Epithelial cell of proximal tubule (primary cell): ENCODE measurements at places on chromosomes 1 and 21. TPM values are rescaled to one million over a fixed set of nuclear protein-coding genes. Genes with fewer than 3 reads are reported as not detected.

GRCh38 chr1:116152577-116152943 is 41.4 kb downstream of the MAB21L3 start:
- DNase-seq = no peak

DNA sequence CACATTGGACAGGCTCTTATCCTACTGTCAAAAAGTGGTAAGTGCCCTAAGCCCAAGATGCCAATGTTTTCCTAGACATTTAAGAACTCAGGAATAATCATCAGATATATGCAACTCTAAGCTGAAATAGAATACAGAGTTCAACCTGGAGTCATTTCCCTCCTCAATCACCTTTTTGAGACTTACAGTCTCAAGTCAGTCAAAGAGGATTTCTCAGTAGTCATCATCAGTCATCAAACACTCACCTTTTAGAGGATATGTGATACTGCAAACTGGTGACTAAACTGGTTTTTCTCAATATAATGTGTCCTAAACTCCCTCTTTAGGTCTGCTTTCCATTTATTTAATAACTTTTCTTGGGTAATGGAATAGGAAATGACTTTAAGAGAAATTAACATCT is 145.3 kb upstream of the ADAMTS5 start:
- no peak for DNase-seq

DNA sequence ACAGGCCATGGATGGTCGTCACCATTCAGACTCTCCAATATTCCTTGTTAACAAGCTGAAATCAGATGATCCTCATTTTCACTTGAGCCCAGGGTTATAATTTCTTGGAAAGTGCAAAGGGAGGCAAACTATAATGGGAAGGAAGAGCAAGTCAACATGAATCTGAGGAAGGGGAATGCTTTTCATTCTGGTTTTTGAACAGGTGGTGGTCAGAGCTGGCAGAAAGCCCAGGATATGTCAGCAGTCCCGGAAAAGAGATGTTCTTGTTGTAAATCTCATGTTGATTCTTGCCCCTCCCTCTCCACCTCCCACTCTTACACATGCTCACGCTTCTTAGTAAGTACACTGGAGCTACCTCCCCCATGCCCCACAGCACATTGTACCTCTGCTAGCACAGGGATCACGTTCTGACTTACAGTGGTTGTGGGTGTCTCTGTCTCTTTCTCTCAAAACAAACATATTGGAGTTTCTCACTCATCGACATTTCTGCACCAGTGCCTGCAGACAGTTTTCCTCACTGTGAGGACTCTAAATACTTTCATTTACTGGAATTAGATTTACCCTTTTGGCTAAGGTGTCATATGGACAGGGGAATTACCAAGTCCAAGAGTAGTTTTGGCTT is 77.6 kb downstream of the XCL2 start:
- DNase-seq = no peak

GRCh38 chr1:226038661-226039060 is 23.9 kb upstream of the H3-3A start:
- no peak for DNase-seq

GRCh38 chr1:207711285-207711684 is 40.6 kb upstream of the CD46 start:
- no peak for DNase-seq

DNA sequence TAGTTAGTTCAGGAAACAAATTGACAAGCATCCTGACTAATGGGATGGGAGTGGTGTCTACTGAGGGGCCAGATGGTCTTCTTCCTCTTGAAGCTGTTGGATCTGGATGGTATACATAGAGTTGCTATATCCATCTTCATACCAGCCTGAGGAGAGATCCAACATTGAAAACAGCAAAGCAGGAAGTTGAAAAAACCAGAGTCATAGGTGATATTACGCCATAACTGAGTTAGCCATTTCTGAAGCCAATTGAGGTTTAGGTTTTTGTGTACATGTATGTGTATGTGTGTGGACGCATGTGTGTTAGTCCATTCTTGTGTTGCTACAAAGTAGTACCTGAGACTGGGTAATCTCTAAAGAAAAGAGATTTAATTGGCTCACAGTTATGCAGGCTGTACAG is 2.3 kb upstream of the TSPAN2 start:
- no peak for DNase-seq

- DNase-seq = peak; percentile 68
Observed at GRCh38 chr1:213327017-213327667, 276.1 kb downstream of the RPS6KC1 start.

DNA sequence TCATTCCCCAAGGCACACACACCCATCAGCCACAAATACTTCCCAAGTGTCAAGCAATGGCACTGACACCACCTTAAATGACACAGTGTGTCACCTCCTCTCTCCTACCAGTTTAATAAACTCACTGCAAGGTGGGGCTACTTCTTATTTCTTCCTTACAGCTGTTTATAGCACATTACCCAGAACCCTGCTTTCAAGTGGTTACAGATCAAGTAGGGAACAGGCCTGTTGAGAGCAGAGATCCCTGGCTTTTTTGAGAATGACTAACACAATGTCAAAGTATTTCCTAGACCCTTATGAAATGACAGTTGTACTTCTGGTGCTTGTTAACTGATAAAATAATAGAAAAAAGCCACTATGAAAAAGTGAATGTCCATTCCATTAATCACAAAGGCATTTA is 19.8 kb downstream of the ZBTB17 start:
- DNase-seq = no peak

DNA sequence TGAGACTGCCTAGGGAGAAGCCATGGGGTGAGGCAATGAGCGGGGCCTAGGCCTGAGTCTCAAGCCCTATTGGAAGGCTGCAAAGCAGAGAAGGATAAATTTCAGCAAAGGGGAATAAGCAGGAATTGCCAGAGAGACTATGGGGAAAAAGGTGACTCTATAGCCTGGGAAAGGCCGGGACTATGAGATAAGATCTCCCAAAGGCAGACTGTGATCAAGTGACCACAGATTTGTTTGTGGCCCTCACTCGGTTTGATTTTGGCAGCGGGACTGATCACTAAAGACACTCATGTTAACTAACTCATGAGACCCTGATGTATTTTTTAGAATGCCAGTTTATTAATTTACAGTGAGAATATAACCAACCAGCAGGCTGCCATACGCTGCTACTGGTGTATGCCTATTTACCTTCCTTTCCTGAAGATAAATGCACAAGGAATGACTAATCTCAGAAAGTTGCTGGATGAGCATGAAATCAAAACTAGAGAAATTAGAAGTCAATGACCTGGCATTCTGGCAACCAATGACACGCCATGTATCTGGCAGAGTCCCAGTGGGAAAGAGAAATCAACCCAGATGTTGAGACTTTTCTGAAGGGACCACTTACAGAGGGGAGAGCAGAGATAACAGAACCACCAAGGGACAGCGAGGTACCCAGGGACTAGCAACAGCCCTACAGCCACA is 4.3 kb downstream of the HSF2BP start:
- no peak for DNase-seq

GRCh38 chr1:70436622-70437251 is 25.7 kb downstream of the CTH start:
- no peak for DNase-seq

DNA sequence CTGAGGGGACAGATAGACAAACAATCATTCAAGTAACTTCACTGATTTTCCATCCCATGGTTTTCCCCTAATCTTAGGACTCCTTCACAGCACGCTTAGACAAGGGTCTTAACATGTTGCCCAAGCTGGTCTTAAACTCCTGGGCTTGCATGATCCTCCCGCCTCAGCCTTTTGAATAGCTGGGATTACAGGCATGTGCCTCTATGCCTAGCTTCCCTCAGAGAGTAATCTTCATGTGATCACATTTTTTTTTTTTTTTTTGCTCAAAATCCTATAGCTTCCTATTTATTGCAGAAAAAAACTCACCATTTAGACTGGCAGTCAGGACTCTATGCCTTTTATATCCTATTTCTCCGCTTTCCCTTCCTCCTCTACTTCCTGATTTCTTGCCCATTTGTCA is 90.4 kb upstream of the DPH5 start:
- DNase-seq = no peak

GRCh38 chr1:228923973-228924686 is 188.9 kb downstream of the RHOU start:
- no peak for DNase-seq

DNA sequence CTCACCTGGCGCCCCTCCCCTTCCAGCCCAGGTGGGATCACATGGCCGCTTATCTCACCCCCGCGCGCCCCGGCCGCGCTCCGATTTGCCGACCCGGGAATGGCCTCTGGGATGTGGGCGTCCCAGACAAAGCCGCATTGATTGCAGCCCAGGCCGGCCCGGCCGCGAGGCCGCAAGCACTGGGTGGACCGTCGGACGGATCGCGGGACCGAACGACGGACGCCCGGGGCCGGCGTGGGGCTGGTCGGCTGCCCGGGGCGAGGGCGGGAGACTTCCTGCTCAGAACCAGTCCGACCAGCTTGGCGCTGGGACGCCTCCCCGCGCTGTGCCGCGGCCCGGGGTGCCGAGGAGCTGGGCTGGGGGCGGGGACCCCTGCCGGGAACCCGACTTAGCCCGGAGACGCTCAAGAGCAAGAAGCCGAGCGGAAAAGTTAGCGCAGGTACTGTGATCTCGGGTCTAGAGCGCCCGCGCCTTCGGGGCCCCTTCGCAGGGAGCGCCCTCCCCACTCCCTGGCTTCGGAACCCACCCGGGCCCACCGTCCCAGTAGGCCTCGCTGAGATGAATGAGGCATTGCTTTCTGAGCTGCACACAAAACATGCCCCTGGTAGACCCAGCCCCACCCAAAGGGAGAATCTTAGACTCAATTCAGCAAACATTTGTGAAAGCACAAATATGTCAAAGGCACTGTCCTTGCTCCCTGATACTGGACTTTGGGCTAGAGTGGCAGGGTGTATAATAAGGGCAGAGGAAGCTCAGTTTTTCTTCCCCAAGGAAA is 415 bp upstream of the LAD1 start:
- no peak for DNase-seq

- no peak for DNase-seq
Observed at GRCh38 chr1:109040989-109041620, 797 bp downstream of the WDR47 start.

GRCh38 chr1:209655411-209656231 is 3.4 kb upstream of the LAMB3 start:
- DNase-seq = no peak

- no peak for DNase-seq
Observed at GRCh38 chr1:109773203-109773899, 9.6 kb upstream of the EPS8L3 start.

GRCh38 chr21:25944082-25944481 is 209.3 kb downstream of the GABPA start:
- no peak for DNase-seq

GRCh38 chr1:27773826-27774445 is 917 bp downstream of the STX12 start:
- DNase-seq = no peak

DNA sequence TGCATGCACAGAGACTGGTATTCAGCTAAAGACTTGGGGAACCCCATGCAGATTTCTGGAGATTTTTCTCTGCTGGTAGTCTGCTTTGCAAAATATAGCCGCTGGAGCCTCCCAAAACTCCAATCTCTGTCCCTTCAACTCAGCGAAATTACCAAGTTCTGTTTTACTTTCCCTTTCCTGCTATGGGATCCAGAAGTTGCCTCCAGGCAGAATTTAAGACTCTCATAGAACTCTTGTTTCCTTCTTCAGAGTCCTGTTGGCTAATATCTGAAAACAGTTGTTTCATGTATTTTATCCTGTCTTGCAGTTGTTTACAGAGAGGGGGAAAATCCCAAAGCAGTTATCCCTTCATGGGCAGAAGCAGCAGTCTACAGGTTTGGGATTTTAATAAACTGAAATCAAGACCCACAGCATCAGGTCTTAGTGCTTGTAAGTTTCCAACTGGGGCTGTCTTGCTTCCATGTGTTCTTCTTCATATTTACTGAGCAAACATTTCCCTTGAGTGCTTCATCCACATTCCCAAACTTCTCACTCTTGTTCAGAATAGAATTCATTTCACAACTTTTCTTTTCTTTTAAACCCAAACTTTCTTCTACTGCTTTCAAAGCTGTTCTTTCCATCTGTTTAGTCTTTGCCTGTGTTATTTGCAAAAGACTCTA is 221.3 kb upstream of the DMRTA2 start:
- no peak for DNase-seq

GRCh38 chr1:61515096-61515495 is 209.8 kb downstream of the TM2D1 start:
- no peak for DNase-seq

GRCh38 chr1:11822091-11822490 is 16.1 kb downstream of the CLCN6 start:
- no peak for DNase-seq

Gene OLFM3
- total RNA-seq = not detected in 2 replicates

Gene CELA2A
- total RNA-seq = not detected in 2 replicates

Gene OR2L2
- total RNA-seq = not detected in 2 replicates

Gene GLRX2
- 18.6 and 20.6 TPM in 2 replicates for total RNA-seq

Gene U2AF1
- total RNA-seq = 24.7 and 61.6 TPM in 2 replicates

Gene TGFBR3
- 3.8 and 6.9 TPM in 2 replicates for total RNA-seq

Gene LCE1B
- total RNA-seq = not detected in 2 replicates
